ENCODE measurements at places on chromosomes 16 and 17.

GRCh38 chr16:31148281-31148728, 1.6 kb downstream of the PRSS36 start:
- DNase-seq, result no peak

GRCh38 chr17:13182854-13183253, 165.0 kb upstream of the ELAC2 start:
- no peak for DNase-seq

DNA sequence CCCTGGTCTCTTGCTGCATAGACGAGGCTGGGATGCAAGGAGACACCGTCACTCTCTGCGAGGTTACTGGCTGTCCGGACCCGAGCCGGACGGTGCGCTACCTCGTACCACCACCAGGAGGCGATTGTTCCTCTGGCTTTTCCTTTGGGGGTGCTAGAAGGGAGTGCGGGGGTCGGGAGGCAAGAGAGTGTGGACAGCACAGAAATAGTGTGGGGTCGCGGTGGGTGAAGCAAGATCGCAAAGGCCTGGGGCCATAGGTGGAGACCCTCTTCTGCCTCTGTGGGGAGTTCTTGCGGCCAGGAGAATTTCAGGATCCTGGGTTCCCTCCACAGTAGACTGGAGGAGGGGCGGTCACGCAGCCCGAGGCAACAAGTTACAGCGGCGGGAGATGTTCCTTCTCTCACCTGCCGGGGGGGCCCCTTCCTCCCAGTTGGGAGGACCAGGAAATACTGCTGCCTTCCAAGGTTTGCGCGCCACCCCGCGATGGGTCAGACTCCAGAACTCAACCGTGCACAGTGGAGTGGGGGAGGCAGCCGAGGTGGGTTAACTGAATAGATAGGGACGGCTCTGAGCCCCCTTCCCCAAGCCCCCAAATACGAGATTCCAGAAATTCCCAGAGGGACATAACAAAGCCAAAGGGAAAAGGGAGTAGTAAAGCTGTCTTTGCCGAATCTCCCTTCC, 6.9 kb downstream of the PHOSPHO1 start:
- DNase-seq, result peak; percentile 51

DNA sequence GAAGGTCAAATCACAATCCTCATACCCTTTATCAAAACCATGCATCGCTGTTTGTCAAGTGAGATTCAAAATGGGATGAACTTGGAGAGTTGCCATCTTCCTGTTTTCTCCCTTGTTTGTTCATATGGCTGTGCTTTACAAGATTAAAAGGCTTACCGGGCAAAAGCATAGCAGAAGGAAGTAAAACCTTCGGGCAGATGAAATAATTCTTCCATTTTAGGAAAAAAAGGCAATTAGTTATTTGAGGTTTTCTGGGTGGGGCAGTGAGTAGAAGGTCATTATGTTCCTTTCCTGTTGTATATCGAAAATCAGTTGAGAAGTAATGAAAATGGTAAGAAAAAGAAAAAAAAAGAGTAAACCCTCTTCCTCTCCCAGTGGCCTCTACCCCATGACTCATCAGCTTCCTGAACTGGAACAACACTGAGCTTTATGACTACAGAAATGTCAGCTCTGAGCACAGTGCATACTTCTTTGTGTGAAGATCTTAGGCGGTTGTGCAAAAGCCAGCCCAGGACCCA, 369.2 kb downstream of the CDH13 start:
- DNase-seq, result peak; percentile 84

DNA sequence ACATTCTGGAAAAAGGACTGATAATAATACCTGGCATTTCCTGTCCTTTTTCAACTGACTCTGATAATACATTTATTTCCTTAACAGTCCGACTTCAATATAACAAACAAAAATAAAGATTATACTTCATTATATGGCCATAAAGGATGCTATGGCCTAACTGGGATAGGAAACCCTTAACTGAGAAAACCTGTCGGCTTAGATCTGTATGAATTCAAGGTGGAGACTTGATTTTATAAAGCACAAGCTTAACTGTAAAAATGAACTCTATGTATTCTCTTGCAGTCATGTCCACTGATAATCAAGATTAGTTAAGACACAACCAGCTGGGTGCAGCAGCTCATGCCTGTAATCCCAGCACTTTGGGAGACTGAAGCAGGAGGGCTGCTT, 102.2 kb downstream of the MYO1D start:
- DNase-seq, result no peak

DNA sequence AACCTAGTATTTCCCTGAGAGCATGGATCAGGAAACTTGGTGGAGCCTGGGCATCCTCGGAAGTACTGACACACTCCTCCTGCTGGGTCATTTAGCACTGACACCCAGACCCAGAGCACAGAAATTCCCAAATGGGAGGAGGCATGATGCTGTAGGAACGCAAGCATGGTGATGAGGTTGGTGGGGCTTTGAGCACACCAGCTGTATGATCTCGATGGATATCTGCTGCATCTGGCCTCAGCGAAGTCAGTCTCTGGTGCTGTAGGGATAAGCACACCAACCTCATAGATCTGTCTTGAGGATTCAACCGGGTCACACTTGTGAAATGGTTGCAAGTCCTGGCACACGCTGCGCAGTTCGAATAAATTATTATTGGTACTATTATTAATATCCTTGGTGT, 52.5 kb downstream of the SHISA6 start:
- DNase-seq, result no peak

GRCh38 chr16:12311877-12312276, 335.3 kb downstream of the SNX29 start:
- no peak for DNase-seq

- no peak for DNase-seq
Observed at GRCh38 chr16:56662357-56663354, 4.9 kb downstream of the MT1F start.

DNA sequence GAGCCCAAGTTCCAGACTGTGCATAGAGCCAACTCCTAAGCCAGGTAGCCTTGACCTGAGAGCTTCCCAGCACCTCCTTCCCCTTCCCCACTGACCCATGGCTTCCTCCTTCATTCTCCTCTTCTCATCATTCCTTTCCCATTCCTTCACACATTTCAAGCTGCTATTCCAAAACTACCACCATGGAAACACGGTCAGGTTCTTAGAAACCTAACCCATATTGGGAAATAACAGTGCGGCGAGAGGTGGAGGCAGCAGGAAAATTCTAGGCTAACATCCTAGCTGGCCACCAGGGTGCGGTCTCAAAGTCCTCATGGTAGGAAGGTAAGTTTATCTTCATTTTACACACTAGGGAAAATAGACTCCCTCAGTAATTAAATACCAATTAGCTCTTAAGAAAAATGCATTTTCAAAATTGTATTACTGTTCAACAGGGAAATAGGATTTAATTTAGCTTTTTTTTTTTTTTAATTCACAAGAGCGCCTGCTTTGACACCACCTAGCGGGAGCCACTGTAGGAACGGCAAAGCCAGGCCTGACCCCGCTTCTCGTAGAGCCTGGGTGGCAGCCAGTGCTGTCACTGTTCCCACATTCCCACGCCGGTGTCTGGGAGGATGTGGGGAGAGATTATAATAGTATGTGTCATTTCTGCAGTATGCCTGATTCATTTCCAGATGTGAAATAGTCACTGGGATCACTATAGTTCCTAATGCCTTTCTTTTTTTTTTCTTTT, 14.0 kb upstream of the SPHK1 start:
- no peak for DNase-seq

DNA sequence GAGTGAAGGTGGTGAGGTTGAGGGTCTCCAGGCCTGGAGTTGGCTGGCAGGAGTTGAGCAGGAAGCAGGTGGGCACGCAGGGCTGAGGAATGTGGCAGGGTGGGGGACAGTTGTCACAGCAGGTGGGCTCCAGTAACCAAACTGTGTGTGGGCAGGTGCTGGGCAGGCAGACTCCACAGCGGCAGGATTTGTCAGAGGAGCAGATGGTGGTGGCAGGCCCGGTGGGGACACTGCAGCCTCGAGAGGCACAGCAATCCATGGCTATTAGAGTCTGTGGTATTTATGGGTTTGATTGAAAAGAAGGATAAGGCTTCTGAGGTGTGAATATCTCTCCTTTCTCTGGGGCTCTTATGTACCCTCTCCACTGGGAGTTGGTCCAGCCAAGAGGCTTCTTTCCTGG, at the start of gene KRTAP3-3:
Gene KRTAP3-3 (minus strand): TSS at position 326 of the 400 bp plus-strand sequence. CDS start 67 bp downstream, at position 259.
- no peak for DNase-seq

DNA sequence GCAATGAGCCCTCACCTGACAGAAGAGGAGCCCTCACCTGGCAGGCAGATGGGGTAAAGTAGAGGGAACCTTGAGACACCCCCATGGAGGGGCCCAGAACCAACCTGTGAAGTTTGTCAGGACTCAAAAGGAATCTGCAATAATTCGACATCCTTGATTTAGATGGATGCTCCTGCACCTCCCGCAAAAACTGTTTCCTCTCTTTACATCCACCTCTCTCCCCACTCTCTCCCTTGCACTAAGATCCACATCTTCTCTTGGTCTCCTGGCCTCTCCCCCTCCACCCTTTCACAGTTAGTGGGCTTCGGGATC, 34.9 kb upstream of the RBFOX3 start:
- DNase-seq, result no peak

GRCh38 chr17:48131216-48131824, 23.8 kb downstream of the SNX11 start:
- peak; percentile 79 for DNase-seq

GRCh38 chr16:51409001-51409675, 258.1 kb upstream of the SALL1 start:
- no peak for DNase-seq

DNA sequence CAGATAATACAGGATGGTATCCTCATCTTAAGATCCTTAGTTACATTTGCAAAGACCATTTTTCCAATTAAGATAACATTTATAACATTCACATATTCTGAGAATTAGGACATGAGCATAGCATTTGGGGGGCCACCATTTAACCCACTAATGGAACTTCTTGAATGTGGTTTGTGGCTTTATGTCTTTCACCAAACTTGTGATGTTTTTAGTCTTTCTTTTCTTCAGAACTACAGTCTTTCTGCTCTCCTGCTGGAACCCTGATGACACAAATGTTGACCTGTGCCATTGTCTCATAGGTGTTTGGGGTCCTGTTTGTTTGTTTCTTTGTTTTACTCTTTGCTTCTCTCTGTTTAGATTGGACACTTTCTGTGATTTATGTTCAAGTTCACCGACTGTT, 23.2 kb downstream of the COX11 start:
- DNase-seq, result no peak

- peak; percentile 67 for DNase-seq
Observed at GRCh38 chr16:54326266-54326662, 39.7 kb upstream of the IRX3 start.

DNA sequence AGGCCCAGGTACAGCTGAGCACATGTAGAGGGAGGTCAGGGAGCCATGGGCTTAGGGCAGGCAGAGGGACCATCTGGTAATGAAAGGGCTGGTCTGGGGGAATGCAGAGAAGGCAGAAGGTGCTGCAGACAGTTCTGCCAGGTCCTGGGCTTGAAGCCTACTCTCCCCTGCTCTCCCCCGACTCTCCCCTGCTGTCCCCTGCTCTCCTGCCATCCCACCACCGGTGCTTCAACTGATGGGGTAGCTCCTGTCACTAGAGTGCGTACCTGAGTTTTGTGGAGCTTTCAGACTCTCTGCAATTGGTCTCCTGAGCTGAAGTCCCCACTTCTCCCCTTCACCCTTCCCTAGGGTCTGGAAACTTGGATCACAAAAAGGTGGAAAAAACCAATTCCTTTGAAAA, 37.3 kb upstream of the PHOSPHO1 start:
- no peak for DNase-seq

GRCh38 chr16:87993901-87994300, 42.7 kb downstream of the BANP start:
- no peak for DNase-seq

DNA sequence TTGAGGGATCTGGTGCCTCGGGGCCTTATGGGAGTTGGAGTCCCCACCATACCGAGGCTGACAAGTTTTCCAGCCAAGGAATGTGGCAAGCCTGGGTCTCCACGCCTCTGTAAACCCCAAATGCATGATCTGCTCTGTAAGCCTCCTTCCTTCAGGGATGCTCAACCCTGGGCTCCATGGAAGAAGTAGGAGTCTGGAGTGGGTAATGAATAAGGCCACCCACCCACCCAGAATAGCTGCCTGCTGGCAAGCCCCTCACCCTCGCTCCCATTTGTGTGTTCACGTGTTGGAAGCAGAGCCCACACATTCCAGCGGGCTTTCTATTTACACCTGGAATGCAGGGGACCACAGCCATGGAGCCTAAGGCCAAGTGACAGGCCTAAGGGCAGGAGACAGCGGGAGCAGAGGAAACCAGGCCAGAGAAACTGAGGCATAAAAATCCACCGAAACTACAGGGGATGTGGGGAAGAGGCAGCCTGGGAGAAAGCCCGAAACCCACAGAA, 4.4 kb downstream of the DLG4 start:
- DNase-seq, result no peak

- no peak for DNase-seq
Observed at GRCh38 chr16:81855552-81856153, 76.6 kb downstream of the PLCG2 start.

DNA sequence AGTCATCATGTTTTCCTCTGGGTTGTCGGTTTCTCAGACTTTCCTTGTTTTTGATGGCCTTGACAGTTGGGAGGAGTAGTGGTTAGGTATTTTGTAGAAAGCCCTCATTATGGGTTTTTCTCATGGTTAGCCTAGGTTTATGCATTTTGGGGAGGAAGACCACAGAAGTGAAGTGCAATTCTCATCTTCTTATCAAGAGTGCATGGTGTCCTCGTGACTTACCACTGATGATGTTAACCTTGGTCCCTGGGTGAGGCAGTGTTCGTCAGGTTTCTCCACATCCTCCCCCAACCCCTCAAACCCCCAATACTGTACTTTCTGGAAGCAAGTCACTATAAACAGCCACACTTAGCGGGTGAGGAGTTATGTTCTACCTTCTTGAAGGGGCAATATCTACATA, 42.3 kb downstream of the BPTF start:
- DNase-seq, result no peak

GRCh38 chr17:32100971-32101631, 41.2 kb upstream of the RHOT1 start:
- no peak for DNase-seq

GRCh38 chr17:75396796-75397195, 8.7 kb downstream of the GRB2 start:
- DNase-seq, result no peak

GRCh38 chr16:75703306-75703705, 2.0 kb upstream of the DUXB start:
- peak; percentile 7 for DNase-seq

- no peak for DNase-seq
Observed at GRCh38 chr16:59045501-59045900, 311.4 kb upstream of the GOT2 start.

- no peak for DNase-seq
Observed at GRCh38 chr17:74490716-74491115, 24.3 kb downstream of the CD300A start.

GRCh38 chr16:22660441-22661160, 149.9 kb downstream of the NPIPB5 start:
- no peak for DNase-seq

DNA sequence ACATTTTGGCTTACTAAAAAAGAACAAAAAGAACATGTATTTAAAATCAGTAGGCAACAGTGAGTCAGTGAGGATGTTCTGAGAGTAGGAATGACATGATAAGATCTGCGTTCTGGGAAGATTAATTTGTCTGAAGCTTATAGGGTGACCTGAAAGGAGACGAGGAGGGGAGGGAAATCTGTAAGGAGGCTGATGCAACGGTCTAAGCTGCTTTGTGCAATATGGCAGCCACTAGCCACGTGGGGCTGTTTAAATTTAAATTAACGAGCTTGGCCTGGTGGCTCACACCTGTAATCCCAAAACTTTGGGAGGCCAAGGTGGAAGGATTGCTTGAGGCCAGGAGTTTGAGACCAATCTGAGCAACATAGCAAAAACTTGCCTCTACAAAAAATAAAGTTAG, 181.6 kb upstream of the CACNG3 start:
- no peak for DNase-seq

- DNase-seq, result no peak
Observed at GRCh38 chr17:80657561-80657960, 112.9 kb downstream of the RPTOR start.

- DNase-seq, result peak; percentile 46
Observed at GRCh38 chr16:67563708-67564468, 1.6 kb downstream of the CTCF start.
